ENCODE measurements at places on chromosomes 2 and 18.

DNA sequence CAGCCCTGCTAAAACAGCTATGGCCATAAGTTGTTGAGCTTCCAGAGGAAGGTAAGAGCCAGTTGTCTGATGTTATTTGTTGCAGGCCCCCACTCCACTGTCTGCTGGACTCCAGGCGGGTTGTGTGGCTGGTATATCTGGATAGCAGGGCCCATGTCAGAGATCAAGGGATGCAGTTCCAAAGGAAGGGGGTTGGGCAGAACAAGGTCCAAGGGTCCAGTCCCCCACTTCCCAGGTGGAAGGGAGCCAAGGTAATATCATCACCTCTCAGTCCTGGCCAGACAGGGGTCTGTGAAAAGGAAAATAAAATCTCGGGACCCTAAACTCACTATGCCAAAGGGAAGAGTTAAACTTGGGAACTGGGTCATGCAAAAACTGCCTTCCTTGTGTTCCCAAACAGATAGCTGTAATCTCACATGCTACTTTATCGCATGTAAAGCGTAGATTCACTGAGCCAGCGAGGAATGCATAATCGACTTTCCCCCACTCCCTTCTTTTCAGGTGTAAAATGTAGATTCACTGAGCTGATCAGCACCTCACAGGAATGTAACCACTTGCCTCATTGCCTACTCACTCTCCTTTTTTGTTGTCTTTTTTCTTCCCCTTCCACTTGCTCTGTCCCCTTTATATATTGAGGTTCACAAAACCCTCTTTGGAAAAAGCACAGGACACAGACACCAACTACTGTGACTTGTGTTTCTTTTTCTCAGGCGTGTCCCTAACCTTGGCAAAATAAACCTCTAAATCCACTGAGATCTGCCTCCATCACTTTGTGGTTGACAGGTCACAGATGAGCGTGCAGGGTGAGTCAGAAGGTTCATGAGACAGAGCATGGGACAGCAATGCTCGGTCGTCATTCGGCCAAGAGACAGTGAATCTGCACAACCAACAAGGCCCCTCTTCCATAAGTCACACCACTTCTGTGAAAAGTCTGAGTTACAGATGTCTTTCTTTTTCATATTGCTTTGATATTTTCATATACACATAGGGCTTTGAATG is 255.3 kb upstream of the SIX2 start:
- DNase-seq = peak; percentile 36

DNA sequence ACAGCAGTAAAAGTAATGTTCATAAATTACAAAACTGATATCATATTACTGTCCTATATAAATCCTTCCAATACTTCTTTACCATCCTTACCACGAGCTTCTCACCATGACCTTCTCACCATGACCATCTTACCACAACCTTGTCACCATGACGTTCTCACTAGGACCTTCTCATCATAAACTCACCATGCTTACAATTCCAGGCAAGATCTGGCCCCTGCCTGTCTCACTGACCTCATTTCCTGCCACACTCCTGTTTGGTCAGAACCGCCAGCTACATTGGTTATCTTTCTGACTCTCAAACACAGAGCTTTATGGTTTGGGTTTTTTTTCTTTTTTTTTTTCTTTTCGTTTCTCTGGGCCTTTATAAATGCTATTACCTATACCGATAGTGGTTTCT is 827.6 kb downstream of the RNF144A start:
- no peak for DNase-seq

DNA sequence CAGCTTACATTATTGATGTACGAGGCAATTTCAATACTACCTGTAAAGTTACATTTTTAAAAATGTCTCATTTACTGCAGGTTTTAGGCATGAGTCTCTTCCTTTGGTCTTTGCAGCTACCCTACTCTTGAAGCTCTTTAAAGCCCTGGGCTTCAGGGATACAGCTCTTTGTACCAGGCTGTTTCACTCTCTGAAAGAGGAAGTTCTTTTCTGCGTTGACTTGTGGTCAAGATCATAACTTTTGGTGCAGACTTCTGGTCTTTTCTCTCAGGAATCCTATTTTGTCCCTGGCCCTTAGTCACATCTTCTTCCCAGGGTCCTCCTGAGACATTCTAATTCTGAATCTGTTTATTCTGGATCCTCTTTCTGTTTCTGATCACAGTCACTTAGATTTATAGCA is 16.6 kb upstream of the HRH4 start:
- no peak for DNase-seq

- no peak for DNase-seq
Measured at GRCh38 chr2:181371782-181372645, 85.2 kb upstream of the ITGA4 start.

DNA sequence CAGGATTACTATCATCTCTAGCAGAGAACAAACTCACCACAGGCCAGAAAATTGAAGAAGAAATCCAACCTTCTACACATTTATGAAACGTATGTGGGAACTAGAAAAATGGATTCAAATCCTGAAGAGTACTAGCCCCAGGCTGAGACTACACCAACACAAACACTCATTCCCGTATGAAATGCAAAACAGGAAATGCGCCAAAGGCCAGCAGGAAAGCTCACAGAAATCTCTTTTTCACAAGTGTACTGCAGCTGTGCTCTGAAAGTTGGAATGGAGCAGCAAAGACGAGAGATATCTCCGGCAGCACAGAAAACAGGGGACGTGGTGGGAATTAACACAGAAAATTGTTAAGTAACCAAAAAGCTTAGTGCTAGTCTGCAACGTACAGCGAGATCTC is 913.5 kb downstream of the TDRD15 start:
- DNase-seq = no peak

DNA sequence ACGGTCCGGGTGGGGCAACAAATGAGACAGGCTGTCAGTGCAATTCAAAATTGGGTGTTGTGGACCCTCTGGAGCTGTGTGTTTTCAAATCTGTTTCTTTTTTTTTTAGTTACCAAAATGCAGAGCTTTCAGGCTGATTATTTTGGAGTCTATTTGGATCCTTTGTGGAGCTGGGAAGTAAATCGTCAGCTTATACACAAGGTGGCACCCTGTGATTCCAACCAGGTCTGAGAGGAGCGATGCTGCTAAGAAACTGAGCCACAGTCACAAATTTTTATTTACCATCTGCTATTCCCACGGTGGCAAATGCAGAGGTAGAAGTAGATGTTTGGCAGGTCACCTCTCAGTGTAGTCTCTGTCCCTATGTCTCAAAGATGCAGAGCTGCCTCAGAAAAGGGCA is 3.8 kb upstream of the EPC2 start:
- no peak for DNase-seq

DNA sequence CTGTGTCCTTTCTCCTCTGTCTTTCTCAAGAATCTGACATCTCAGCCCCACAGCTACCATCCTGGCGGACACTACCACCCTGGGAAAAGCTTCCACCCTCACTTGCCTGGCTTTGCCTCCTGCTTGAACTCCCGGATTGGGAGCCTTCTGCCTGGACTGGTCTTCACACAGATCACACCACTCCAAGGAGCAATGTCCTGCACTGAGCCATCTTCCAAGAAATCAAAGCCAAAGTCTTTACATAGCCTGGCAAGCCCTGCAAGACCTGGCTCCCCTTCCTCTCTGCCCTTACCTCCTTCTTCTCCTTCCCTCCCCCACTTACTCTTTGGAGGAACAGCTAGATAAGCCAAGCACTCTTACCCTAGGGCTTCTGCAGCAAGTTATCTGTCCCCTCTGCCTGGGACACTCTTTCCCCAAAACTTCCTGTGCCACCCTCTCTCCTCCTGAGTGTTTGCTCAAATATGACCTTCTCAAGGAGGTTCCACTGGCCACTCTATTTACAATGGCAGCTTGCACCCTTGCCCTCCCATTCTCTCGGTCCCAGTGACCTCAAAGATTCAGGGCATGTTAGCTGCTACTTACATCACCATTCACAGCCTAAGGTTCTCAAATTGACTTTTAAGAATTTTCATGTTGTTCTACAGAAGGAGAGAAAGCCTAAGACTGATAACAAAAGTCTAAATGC is 9.7 kb downstream of the ATP8B1 start:
- DNase-seq = no peak

GRCh38 chr2:124088616-124089015 is 63.5 kb downstream of the CNTNAP5 start:
- no peak for DNase-seq

DNA sequence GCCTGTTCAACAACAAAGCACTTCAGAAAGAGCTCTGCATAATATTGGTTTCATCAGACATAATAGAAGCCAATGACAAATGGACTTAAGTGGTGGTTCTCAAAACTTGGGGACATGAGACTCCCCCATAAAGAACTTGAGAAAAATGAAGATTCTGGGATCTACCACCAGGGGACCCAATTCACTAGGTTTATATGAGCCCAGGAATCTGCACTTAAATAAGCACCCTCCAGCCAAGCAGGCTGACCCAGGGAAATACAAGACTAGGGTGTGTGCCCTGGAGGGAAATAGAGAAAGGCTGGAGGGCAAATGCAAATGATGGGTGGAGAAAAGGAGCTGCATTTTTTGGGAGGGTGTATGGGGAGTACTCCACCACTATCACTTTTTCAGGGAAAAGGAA is 52.5 kb downstream of the SATB2 start:
- DNase-seq = no peak

DNA sequence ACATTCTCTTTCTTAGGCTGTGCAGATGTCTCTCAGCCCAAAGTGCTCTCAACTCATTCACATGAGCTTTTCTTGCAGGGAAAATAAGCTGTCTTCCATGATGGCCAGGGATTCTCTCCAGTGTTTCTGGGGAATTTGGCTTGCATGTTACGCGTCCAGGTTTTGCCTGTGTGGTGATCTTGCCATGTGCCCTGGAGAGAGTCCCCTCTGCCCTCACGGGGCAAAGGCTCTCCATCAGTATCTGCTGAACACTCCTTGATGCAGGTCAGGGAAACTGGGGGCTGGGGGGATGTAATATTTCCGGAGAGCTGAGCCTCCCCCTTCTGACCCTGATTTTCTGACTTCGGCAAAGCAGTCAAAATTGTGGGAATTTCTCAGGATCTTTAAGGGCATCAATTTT is 87.6 kb downstream of the ACKR3 start:
- no peak for DNase-seq

DNA sequence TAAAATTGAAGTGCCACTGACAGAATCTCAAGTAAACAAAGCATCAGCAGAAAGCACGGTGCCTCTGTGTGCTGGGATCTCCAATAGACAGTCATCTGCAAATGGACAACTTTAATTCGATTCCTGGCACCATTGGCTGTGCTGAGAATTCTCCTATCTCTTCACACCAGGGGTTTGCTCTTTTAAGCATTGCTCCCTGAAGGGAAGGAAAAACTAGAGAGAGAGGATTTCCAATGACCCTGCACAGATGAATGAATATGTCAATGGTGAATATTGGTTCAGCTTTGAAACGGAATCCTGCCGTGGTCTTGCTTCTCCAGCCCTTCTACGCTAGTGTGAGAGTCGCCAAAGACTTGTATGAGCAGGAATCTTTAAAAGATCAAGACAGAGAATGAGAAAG is 97.9 kb downstream of the FIGN start:
- no peak for DNase-seq

DNA sequence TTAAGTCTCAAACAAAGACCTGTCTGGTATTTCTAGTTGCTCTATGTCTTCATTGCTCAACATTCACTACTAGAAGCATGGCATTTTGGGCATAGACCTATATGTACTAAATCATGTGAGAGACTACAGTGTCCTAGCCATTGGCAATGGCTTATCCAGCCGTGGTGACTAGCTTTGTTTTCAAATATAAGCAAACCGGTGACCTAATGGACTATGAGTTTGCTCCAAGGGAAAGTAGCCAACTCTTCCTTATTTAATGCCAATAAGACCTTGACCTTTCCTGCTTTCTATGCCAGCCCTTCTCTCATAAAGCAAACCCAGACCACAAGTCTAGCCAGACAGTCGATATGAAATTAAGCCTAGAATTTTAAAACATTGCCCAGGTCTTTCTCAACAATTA is 113.7 kb upstream of the CREB1 start:
- DNase-seq = no peak

DNA sequence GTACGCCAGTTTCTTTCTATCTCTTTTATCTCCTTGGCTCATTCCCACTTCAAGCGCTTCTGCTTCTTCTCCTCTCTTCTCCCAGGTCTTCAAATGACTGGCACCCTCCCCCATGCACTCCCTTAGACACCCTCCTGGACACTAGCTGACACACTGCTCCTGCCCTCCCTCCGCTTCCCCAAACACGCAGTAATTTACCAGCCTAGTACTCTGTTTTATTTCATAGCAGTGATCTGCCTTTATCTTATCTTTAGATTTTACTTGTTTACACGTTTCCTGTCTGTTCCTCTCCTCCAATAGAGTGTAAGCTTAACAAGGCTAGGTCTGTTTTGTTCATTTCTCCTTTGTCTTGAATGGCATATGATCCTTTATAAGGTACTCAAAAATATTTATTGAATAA is 93.9 kb downstream of the SCN3A start:
- no peak for DNase-seq

GRCh38 chr18:21865043-21865442 is 124.5 kb downstream of the MIB1 start:
- DNase-seq = no peak

GRCh38 chr2:155502766-155503165 is 804.3 kb downstream of the KCNJ3 start:
- no peak for DNase-seq

DNA sequence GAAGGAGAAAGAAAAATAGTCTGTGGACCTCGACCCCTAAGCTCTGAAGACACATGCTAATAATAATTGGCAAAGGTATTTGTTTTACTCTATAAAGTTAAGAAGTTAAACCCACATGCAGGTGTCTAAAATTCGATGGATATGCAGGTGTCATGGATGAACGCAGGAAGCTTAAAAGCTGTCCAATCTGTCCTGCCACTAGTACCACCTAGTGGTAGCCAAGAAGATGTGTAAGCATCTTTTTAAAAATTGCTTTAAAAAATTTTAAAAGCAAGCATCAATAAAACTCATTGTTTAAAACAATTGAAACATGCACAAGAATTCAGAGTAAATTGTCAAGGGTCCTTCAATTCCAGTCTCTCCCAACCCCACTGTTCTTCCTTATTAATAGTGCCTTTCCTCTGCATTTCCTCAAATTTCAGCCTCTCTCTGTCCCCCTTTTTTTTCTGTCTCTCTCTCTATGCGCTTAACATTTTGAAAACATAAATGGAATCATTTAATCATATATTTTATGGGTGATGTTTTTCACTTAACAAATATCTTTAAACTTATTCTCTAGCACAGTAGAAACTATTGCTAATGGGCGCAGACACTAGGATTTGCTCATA is 30.6 kb upstream of the PPP3R1 start:
- DNase-seq = no peak

GRCh38 chr2:118837621-118838020 is 9.8 kb downstream of the EN1 start:
- DNase-seq = no peak
